ENCODE measurements at places on chromosomes 6 and 20.

DNA sequence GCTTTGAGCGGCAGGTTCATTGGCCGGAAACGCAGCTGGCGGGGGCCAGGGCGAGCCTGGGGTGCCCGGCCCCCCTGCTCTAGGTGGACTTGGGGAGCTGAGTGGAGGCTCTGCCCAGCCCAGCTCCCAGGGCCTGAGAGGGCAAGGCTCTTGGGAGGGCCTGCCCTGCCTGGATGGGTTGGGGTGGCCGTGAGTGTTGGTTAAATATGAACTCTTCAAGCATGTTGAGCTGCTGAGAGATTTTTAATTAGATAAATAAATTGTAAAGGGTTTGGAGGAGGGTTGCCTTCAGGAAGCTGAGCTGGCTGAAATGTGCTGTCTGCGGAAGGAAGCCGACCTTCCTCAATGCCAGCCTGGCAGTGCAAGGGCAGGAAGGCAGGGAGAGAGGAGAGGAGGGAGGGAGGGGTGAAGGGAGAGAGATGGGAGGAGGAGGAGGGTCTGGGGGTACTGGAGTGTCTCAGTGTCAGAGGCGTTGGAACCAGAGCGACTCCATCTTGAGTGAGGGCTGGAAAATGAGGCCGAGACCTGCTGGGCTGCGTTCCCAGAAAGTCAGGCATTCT lies 39.4 kb upstream of the PMEPA1 start:
- no peak for DNase-seq

GRCh38 chr6:107319906-107320530 lies 139.3 kb downstream of the PDSS2 start:
- DNase-seq, result no peak

GRCh38 chr6:138410972-138411880 lies 7.2 kb downstream of the HEBP2 start:
- no peak for DNase-seq

DNA sequence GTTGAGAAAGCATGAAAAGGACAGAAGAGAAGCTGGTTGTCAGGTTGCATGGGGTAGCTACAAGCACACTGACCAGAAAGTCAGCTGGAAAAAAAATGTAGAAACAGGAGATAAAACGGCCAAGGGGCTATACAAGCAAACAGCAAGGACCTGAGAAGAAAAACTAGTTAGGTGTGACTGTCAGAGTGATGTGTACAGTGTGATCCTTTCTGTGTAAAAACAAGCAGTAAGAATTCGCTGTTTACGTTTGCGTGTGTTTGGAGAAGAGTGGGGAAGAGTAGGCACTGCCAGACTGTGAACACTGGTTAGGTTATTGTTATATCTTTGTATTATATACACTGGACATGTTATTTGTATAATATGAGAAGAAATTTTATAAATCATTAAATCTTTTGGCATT lies 28.1 kb downstream of the PTPN1 start:
- DNase-seq, result no peak

GRCh38 chr6:45115696-45116095 lies 212.4 kb upstream of the RUNX2 start:
- no peak for DNase-seq

DNA sequence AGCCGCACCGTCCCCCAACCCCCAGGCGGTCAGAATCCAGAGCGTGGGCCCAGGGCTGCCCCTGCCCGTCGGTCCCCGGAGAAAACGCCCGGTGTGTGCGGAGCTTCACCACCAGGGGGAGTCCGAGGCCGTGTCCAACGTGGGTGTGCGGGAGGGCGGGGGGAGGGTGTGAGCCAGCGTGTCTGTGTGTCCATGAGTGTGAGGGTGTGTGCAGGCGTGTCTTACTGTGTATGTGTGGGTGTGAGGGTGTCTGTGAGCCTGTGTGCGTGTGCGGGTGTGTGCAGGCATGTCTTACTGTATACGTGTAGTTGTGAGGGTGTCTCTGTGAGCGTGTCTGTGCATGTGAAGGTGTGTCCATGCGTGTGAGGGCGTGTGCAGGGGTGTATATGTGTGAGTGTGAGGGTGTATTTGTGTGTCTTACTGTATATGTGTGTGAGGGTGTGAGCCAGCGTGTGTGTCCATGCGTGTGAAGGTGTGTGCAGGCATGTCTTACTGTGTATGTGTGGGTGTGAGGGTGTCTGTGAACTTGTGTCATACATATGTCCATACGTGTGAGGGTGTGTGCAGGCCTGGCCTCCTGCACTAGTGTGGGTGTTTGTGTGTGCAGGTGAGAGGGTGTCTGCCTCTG lies 24.6 kb upstream of the GATA5 start:
- DNase-seq, result peak; percentile 82

DNA sequence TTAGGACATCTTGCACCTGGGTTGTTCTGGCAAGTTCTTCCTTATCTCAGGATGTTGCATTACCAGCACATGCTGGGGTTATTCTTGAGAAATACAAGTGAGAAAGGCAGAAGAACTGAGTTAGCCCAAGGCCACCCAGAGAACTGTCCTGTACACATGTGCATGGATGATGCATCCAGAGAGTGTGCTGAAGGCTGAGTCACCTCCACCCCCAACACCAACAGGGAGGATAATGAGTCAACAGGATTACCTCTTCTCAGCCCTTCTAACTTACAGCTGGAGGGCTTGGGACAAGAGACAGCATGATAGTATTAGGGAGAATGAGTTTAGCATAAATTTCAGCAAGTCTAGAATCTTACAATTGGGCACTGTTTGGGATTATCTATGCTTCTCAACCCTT lies 8.5 kb downstream of the SCGN start:
- no peak for DNase-seq

DNA sequence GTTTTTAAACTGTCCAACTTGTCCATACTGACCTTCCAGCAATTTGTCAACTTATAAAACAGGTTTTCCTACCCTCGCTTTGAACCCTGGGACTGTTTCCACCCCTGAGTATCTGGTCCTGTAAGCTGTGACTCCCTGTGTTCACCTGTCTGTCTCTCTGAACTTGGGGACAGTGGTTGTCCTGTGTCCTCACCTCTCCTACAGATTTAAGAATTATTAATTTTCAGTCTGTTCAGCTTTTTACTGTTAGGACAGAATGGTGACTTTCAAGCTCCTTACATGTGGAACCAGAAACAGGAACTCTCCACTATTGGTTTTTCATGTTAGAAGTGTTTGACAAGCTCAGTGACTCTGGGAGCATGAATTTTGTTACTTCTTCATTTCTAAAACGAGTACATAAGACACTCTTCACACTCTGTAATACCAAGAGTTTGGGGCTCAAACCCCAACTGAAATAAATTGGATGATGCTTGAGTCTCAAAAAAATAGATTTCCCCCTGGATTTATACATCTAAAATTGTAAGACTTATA lies 713.9 kb downstream of the COL12A1 start:
- no peak for DNase-seq

- DNase-seq, result no peak
These were observed 20.1 kb upstream of the MRGBP start for GRCh38 chr20:62776035-62776691.

DNA sequence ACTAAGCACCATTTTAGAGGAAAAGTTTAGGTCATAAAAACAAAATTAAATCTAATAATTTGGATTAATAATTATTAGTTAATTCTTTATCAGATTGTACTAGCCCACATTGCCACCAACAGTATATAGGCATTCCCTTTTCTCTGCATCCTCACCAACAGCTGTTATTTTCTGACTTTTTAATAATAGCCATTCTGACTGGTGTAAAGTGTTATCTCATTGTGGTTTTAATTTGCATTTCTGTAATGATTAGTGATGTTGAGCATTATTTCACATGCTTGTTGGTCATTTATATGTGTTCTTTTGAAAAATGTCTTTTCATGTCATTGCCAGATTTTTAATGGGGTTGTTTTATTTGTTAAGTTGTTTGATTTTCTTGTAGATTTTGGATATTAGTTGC lies 319.1 kb upstream of the SYNCRIP start:
- DNase-seq, result no peak

DNA sequence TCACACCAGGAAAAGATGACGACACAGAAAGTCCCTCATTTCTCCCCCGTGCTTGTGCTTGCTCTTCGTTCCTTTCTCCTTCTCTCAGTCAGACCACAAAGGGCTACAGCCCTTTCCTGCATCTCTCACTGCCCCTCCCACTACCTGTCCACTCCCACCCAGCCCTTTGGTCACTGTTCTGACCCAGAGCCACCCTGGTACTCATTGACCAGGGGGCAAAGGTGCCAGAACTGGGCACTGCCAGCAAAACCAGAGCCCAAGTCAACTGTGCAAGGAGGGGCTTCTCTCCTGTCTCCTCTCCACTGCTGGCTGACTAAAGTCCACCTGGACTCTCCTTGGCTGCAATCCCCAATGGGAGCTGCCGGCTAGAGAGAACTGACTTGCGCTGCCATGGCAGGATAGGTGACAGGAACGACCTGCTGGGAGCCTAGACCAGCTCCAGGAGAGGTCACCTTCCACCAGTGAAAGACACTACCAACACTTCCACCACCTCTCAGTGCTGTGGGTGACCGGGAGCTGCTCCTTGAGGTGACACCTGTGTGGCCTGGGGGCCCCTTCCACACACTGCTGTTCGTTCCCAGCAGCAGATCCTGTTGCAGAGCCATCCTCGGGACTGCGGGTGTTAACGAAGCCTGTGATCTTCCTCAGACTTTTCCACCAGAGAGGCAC lies 32.8 kb downstream of the KCNK17 start:
- DNase-seq, result no peak

DNA sequence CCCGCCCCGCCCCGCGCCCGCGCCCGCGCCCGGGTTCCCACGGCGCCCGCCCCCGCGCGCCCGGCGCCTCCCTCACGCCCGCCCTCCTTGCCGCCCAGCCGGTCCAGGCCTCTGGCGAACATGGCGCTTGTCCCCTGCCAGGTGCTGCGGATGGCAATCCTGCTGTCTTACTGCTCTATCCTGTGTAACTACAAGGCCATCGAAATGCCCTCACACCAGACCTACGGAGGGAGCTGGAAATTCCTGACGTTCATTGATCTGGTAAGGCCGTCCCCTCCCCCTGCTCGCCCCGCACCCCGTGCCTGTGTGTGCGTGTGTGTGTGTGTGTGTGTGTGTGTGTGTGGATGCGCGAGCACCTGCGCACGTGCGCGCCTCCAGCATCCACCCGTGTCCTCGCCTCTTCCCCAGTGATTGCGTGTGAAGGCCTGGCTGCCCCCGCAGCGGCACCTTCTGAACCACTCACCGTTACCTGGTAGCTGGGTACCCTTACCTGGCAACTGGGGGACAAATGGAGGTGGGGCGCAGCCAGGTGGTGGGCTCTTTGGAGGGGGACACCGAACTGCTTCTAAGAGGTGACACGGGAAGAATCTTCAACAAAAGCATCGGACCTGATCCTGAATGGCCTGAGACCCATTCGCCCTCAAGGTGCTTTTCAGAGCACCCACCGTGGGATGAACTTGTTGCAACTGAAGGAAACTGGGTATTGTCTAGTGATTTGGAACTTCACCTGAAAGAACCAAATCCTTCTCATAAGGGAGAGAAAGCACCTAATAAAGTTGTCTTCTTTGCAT lies at the start of gene AIG1:
AIG1 (plus strand) TSS at position 84 of the 791 bp plus-strand sequence; CDS start at position 121, 37 bp downstream.
- peak; percentile 81 for DNase-seq

GRCh38 chr6:55379895-55380294 lies 52.6 kb downstream of the GFRAL start:
- no peak for DNase-seq

DNA sequence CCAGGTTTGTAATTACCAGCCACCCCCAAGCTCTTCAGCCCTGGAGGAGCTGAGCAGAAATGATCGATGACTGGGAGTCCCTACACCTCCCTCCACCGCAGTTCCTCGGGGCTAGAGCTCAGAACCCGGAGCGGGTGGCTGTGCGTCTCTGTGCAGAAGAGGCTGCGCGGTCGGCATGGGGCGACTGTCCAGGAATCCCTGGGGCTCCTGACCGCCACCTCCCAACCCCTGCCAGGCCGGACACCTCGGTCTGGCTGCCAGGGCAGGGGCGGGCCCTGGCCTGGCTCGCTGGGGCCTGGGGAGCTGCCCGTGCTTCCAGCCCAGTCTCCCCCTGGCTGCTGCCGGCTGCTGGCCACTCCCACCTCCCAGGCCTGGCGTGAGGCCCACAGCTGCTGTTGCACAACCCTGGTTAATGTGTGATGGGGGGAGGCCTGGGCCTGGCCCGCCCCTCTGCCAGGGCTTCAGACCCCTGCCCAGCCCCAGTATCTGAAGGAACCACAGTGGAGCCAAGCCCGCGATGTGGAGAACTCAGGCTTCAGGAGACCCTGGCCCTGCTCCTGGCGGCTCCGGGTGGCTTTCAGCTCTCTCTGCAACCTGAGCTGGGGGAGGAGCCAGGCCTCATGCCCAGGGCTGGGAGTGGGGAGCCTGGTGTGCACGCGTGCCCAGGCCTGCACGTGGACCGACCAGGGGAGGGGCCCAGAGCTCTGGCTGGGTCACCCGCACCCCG lies 1.2 kb downstream of the SLC2A4RG start:
- DNase-seq, result peak; percentile 95

GRCh38 chr20:50335105-50335504 lies 144.5 kb downstream of the CEBPB start:
- DNase-seq, result no peak

- no peak for DNase-seq
These were observed 461 bp upstream of the DCDC2 start for GRCh38 chr6:24358219-24358821.

- no peak for DNase-seq
These were observed 339.5 kb upstream of the HSF2 start for GRCh38 chr6:122059918-122060317.

GRCh38 chr6:37675606-37676005 lies 22.1 kb downstream of the MDGA1 start:
- DNase-seq, result no peak

- DNase-seq, result no peak
These were observed 1.5 kb upstream of the ILRUN start for GRCh38 chr6:34697904-34698559.

GRCh38 chr6:22656706-22657351 lies 87.5 kb downstream of the HDGFL1 start:
- no peak for DNase-seq

- no peak for DNase-seq
These were observed 158.7 kb downstream of the SCML4 start for GRCh38 chr6:107665382-107665781.

DNA sequence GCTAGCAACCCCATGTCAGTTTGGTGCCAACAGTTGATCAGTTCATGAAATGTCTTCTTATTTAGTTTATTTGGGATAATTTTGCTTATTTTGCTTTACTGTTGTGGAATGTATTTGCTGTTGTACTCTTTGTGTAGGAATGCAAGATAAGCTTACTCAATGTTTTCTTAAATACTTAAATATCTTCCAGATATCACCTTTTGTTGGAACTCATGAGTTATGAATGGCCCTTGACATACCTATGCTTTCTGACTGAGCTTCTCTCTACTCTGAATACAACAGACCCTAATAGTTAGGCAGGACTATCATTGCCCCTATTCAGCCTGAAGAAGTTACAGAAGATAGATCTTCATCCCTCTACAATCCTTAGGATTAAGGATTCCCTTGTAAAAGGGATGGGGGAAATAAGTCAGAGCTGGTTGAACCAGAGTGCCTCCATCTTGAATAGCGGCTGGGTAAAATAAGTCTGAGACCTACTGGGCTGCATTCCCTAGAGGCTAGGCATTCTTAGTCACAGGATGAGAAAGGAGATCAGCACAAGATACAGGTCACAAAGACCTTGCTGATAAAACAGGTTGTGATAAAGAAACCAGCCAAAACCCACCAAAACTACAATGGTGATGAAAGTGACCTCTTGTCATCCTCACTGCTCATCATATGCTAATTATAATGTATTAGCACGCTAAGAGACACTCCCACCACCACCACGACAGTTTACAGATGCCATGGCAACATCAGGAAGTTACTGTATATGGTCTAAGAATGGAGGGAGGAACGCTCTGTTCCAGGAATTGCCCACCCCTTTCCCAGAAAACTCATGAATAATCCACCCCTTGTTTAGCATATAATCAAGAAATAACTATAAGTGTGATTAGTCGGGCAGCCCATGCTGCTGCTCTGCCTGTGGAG lies 196.9 kb downstream of the AKAP7 start:
- no peak for DNase-seq
